GM10248 (cell line): ENCODE measurements at places on chromosomes 12 and 14.

- no peak for DNase-seq
Measured at GRCh38 chr12:121823101-121823726, 19.4 kb downstream of the SETD1B start.

- no peak for DNase-seq
Measured at GRCh38 chr14:24408764-24409163, 10.0 kb downstream of the NYNRIN start.

- DNase-seq: peak; percentile 14
Measured at GRCh38 chr12:26614011-26614616, 218.9 kb downstream of the ITPR2 start.

DNA sequence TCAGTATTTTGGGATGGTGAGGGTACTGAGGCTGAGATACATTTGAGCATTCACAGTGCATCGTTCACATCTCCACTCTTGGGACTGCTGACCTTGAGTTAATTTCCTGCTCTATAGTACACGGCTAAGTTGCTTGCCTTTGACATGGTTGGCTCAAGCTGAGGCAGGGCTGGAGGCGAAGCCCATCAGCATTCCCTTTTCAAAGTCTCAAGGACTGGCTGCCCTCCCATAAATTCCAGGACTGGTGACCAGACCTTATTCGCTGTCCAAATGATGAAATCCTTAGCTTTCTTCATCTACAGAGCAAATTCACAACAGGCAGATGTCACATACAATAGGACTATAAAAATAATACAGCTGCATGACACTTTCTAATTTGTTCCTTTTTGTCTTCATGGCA lies 85.9 kb downstream of the SSPN start:
- no peak for DNase-seq

- no peak for DNase-seq
Measured at GRCh38 chr12:111785651-111786050, 18.9 kb downstream of the ALDH2 start.

DNA sequence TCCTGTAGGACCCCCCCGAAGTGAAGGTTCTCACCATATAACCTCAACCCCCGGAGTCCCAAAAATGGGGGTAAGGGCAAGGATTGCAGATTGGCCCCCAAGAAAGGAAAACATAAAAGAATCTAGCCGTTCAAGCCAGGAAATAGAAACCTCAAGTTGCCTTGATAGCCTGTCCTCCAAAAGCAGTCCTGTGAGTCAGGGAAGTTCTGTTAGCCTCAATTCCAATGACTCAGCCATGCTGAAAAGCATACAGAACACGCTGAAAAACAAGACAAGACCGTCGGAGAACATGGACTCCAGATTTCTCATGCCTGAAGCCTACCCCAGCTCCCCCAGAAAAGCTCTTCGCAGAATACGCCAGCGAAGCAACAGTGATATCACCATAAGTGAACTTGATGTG lies 344.2 kb upstream of the RGS6 start:
- DNase-seq: no peak

DNA sequence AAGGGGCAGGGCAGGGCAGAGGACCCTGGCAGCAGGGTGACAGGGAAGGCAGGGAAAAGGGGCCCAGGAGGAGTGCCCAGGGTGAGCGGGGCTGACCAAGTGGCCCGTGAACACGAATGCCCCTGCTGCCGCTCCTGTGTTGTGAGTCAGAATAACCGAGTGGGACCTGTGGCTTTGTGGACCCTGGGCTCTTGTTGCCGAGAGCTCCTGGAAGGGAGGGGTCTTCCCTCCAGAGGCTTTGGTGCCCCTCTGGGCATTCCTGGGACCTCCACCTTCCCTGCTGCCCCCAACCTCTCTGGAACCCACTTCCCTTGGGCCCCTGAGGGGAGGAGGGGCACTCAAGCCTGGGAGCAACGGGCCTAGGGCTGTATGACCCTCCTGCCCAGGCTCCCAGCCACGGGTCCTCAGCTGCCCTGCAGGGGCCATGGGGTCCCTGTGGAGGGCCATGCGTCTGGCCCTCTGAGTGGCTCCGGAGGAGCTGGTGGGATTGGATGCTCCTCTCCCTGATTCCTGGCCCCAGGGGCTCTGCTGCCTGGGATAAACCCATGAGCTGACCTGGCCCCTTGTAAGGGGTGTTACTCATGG lies 319.4 kb downstream of the TMEM121 start:
- DNase-seq: no peak

- DNase-seq: no peak
Measured at GRCh38 chr12:39780411-39780912, 160.9 kb upstream of the ABCD2 start.
